GM23248 (cell line): ENCODE measurements at places on chromosomes 6 and 20. TPM values are rescaled to one million over a fixed set of nuclear protein-coding genes. Genes with fewer than 3 reads are reported as not detected.

- no peak for DNase-seq
Observed at GRCh38 chr6:133055441-133055966, 185.7 kb upstream of the EYA4 start.

The HLA-DPB1 gene
- total RNA-seq, result 12.5 and 14.9 TPM in 2 replicates

- DNase-seq, result no peak
Observed at GRCh38 chr6:163008626-163009025, 280.9 kb downstream of the PACRG start.

GRCh38 chr6:158191761-158192160 is 23.6 kb downstream of the GTF2H5 start:
- no peak for DNase-seq

DNA sequence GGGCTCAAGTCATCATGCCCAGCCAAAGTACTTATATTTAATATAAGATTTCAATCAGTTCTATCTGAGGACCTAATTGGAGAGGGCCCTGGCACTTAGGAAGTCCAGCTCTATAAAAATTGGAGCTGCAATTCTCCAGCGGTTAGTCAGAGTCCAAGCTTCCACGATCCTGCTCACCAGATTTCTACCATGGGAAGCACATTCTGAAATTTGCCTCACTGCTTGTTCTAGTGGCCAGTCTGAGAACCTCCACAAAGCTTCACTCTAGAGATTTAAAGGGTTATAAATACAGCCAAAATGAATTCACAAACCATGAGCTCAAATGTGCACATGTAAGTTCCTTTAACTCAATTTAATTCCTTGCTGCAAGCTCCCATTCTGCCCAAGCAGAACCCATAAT is 33.5 kb downstream of the PNLDC1 start:
- peak; percentile 59 for DNase-seq
